Cortex of kidney (tissue), 1 donor: ENCODE measurements at places on chromosomes 5 and 9.

GRCh38 chr9:101114317-101114716 lies 85.8 kb downstream of the PLPPR1 start:
- no peak for DNase-seq

DNA sequence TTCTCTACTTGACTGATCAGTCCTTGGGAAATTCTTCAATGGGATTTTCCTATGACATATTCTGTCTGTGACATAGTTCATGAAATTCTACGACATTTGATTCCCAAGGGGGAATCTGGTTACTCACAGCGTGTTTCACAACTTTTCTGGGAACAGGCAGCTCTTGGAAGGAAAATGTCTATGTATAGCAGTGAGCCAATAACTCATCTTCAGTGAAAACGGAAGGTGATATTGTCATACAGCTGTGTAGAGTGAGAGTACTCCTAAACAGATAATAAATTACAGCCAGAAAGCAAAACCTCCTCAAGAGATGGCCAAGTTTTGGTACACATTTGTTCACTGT lies 91.4 kb downstream of the C9orf152 start:
- no peak for DNase-seq

DNA sequence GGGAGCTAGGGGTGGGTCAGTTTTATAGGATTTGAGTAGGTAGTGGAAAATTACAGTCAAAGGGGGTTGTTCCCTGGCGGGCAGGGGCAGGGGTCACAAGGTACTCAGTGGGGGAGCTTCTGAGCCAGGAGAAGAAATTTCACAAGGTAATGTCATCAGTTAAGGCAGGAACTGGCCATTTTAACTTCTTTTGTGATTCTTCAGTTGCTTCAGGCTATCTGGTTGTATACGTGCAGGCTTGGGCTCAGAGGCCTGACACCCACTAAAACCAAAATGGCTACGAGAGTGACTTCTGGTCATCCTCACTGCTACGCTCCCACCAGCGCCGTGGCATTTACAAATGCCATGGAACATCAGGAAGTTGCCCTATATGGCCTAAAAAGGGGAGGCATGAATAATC lies 20.7 kb upstream of the NXNL2 start:
- DNase-seq = no peak

GRCh38 chr5:58075907-58076306 lies 384.0 kb downstream of the PLK2 start:
- DNase-seq = no peak

- DNase-seq = no peak
Measured at GRCh38 chr5:159786901-159787691, 129.2 kb upstream of the ADRA1B start.

- no peak for DNase-seq
Measured at GRCh38 chr5:141492168-141492885, 3.4 kb downstream of the PCDHGC5 start.

- no peak for DNase-seq
Measured at GRCh38 chr5:107090506-107090905, 580.2 kb downstream of the EFNA5 start.
